SJSA1 (cell line): ENCODE measurements at places on chromosomes 1 and 21. TPM values are rescaled to one million over a fixed set of nuclear protein-coding genes. Genes with fewer than 3 reads are reported as not detected.

DNA sequence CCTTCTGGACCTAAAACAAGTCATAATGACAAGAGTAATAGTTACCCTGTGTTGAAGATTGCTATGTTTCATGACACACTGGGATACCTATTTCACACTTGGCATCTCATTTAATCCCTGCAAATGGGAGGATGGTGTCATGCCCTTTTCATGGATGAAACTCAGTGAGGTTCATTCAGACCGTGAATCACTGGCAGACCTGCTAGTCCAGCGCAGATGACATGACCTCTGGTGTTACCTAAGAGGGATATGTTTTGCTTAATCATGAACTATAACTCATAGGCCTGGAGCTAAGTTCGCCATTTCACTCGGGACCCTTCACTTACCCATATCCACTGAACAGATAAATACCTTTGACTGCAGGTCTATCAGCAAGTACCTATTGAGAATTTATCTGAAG is 286.6 kb upstream of the FMN2 start:
- no peak for DNase-seq

The RNF186 gene
- total RNA-seq, result not detected in 2 replicates

DNA sequence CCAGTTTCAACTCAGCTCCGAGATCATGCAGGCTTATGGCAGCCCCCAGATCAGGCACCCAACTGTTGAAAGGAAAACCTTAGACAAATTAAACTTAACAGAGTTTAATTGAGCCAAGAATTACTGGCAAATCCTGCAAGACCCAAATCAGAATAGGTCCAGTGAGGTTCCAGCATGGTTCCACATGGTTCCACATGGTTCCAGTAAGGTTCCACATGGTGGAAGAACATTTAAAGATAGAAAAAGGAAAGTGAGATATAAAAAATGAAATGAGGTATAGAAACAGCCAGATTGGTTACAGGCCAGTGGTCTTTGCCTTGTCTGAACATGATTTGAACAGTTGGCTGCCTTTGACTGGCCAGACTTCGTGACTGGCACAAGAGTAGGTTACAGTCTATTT is 288.8 kb upstream of the LRRC7 start:
- DNase-seq, result no peak

GRCh38 chr1:20685099-20685662 is 24.0 kb upstream of the DDOST start:
- no peak for DNase-seq

GRCh38 chr1:220123889-220124288 is 30.0 kb downstream of the IARS2 start:
- no peak for DNase-seq

DNA sequence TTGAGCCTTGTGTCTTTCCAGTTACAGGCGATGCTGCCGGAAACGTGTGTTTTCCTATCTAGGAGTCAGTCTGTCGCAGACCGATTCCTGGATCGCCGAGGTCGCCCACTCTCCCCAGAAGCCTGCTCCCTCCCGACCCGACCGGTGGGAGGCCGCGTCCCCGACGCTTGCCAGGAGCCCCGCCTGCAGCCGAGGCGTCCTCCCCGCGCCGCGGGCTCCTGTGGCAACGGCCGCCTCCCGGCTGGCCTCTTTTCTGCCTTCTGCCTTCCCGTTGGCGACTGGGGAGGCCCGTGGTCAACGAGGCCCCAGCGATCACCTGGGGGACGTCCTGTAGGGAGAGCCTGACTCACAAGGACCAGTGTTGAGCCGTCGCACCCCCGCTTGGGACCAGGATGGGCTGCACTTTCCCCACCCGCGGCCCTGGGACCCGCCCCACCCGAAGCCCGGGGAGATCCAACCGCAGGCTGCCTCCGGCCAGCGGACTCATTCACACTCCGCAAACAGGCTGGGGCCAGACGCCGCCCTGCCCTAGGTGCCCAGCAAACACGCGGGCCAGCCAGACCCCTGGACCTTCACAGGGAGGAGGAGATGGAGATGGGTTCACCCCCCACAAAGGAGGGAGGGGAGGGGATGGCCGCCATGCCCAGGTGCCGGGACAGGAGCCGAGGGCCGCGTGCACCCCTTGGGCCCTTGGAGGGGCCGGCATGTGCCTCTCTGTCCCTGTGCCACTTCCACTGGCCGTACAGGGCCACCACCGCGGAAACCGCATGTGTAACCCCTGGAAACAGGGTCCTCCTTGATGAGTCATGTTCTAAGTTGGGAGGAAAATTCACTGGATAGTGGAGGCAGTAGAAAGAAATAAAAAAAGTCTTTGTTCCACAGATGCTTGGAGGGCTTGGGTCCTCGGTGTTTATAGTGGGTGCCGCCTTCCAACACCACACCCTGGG is 7.2 kb upstream of the COL6A1 start:
- DNase-seq, result peak; percentile 90

The CD164L2 gene
- total RNA-seq, result not detected in 2 replicates

- no peak for DNase-seq
These were observed 13.0 kb downstream of the FAM229A start for GRCh38 chr1:32349211-32349708.
